ENCODE measurements at places on chromosomes 5 and 9.

GRCh38 chr5:10666531-10667299, 94.3 kb downstream of the DAP start:
- no peak for DNase-seq

DNA sequence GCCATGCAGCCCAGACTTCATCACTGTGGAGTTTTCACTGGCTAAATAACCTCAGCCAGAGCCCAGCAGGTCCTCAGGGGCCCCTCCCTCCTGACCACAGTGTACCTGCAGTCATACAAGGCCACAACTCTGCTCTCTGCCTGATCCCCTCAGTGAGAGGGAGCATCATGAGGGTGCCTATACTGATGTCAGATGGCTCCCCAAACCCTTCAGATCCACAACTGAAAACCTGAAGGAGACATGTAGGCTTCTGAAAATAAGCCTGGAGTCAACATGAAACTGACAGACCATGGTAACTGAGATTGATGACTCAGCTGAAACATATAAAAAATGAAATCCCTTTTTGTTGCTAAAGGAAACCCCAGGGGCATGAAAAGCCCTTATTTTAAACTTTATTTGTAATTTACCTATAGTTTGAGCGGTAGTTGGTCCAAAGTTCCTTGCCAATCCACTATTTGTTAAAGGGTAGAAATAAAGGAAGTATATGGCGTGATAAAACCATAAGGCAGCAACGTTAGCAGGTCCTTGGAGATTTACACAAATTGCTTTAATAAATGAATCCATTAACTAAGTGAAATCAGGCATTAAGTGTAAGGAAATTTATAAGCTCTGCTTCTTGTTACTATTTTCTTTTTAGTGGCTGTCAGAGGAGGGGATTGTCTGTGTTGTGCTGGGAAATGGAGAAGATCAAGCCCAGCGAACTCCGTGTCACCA, 68.3 kb downstream of the FGF1 start:
- DNase-seq = no peak

- no peak for DNase-seq
Measured at GRCh38 chr9:21994556-21995005, at the start of gene CDKN2B-AS1. Gene CDKN2B-AS1, plus strand, starts transcription at chr9:21994791.

GRCh38 chr9:90069085-90069484, 464.3 kb downstream of the GADD45G start:
- DNase-seq = no peak

DNA sequence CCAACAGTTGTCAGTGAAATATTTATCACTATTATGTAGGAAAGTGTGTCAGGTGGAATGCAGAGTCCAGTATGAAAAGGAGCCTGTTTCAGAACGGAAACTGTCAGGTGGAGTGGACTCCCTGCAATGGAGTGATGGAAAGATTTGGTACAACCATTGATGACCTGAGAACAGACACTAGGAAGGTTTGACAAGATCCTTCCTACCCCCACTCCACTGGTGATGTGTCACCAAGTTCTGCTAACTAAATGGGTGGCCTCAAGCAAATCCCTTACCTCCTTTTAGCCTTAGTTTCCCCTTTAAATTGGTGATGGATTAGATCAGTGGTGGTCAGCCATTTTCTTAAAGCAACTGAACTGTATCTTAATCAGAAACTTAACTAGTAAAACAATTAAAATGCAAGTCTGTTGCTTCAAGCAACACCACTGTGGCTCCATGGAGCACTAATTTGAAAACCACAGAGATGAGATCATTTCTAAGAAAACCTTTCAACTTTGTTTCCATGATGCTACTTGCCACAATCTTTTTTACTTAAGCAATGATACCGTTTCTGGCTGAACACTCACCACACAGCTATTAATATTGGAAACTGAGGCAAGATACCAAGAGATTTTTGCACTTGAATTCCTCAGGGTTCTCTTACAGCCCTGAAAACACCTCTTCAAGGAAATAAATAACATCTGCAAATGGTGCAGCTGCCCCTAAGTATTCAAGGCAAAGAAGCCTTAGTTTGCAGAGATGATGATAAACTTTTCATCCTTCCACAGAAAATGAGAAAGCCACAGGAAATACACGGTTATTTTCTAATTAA, 140.6 kb downstream of the ERCC6L2 start:
- no peak for DNase-seq

DNA sequence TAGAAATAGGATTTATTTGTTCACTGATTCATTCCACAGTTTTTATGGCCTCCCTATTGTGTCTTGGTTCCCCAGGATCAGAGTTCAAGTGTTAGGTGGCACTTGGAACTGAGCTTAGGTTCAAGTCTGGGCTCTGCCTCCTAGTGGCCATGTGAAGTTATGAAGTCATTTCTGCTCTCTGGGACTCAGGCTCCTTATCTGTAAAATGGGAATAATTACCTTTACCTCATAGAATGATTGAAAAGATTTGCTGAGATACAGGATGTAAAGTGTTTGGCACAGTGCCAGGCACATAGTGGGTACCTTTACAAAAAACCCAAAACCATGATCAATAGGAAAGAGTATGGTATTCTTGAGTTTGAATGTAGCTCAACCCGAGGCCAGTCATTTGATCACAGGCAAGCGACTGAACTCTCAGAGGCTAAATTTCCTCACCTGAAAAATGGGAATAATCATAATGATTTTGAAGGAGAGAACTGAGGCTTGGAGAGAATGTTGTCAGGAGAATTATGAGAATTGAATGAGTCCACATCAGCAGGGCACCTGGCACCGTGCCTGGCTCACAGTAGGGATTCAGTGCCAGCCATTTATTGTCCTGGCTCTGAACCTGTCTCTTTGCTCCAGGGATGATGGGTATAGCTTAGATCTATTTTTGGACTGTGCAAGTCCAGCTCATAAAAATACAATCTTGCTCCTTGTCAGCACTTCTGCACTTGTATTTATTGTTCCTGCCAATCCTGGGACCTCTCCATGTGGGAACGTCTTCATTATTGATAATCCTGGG, 10.8 kb downstream of the NSG2 start:
- no peak for DNase-seq

GRCh38 chr9:22382331-22382730, 64.3 kb upstream of the DMRTA1 start:
- no peak for DNase-seq

DNA sequence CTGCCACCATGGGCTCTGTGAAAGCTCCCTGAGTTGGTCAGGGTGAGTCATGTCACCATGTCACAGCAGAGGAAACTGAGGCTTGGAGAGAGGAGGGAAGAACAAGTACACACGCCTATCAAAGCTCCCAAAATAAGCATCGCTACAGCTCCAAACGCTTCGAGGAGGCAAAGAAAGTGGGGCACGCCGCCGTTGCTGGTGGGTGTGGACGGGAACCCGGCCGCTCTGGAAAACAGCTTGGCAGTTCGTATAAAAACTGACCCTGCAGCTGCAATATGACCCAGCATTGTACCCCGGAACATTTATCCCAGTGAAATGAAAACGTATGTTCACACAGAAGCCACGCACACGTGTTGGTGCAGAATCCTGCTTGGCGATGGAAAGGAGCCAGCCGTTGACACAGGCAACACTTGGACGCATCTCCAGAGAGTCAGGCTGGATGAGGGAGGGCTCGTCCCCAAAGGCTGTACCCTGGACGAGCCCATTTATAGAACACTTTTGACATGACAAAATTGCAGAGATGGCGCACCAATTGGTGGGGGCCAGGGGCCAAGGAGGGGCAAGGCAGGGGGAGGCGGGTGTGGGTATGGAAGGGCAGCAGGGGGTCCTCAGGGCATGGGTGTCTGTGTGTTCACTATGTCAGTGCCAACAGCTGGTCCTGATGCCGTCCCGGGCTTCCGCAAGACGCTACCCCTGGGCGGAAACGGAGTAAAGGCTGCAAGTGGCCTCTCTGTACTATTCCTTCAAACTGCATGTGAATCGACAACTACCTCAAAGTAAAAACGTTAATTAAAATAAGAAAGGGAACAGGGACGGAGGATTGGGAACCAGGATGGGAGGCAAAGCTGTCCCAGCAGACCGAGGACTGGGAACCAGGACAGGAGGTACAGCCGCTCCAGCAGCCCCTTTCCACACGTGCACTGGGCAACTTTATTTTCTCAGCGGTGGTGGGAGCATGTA, 173.0 kb downstream of the OLFM1 start:
- no peak for DNase-seq

GRCh38 chr5:116359592-116359991, 215.0 kb downstream of the SEMA6A start:
- DNase-seq = peak; percentile 5

DNA sequence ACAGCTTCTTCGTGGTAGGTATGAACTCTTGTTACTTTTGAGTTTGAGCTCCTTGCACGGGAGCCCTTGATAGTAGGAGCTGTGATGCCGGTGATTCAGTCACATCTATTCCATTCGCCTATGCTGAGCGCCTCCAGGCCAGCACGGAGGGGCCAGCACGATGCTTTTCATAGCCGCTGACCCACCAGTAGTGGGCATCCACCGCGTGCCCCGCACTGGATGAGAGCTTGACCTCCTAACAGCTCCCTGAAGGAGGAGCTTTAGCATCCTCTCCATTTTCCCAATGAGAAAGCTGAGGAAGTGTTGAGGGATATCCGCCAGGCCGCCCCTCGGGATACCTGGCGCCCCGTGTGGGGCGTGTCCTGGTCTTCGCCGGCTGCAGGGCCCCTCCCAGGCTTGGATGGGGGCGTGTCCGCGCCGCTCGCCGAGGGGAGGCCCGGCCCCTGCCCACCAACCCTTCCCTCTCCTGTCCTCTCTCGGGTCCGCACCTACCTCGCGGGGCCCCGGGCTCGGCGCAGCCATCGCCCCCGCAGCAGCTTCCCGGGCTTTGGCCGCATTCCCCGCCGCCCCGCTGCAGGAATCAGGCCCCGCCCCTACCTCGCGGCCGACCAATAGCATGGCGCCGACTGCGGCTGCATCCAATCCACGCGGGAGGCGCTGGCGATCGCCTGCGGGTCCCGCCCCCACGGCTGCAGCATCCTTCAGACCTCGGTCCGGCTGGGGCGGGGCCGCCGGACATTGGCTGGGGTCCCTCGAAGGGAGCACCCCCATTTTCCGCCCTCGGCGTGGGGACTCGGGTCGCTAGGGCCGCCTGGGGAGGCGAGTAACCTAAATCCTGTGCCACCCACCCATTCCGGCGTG, at the start of gene PIP5KL1:
TSS of gene PIP5KL1 (minus strand) at position 547 of the 861 bp plus-strand sequence. CDS start at position 522, 25 bp downstream.
- DNase-seq = no peak

- no peak for DNase-seq
Measured at GRCh38 chr5:138370537-138370936, 18.1 kb downstream of the KDM3B start.

GRCh38 chr5:100299261-100299660, 235.9 kb upstream of the FAM174A start:
- DNase-seq = no peak

- no peak for DNase-seq
Measured at GRCh38 chr5:55258339-55258738, 24.9 kb upstream of the CCNO start.

- no peak for DNase-seq
Measured at GRCh38 chr5:102666164-102666946, 88.8 kb upstream of the PAM start.

- DNase-seq = no peak
Measured at GRCh38 chr9:123656565-123656964, 273.4 kb downstream of the DENND1A start.

- no peak for DNase-seq
Measured at GRCh38 chr5:89542736-89543135, 659.8 kb upstream of the MEF2C start.
